ENCODE measurements at places on chromosomes 5 and 9.

DNA sequence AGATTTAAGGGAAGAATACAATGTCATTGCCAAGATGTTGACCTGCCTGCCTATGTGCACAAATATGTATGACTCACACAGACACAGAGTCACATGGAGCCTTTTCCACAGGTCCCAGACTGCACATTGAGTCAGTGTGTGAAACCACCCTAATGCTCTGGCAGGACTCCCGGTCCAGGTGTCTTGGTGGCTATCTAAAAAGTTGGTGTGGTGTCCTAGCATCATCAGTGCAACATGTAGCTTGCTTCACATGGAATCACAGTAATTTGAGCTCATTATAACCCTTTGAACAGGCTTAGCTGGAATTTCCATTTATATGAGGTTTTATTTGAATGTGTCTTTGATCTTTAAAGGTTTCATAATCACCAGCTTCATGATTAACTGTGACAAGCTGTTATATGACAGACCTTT lies 10.7 kb downstream of the IFNA5 start:
- ATAC-seq = peak; percentile 77

- no peak for ATAC-seq
Observed at GRCh38 chr9:87854580-87854955, 28.1 kb upstream of the SPATA31E1 start.

- ATAC-seq = no peak
Observed at GRCh38 chr5:115772731-115773475, 43.6 kb downstream of the CDO1 start.

DNA sequence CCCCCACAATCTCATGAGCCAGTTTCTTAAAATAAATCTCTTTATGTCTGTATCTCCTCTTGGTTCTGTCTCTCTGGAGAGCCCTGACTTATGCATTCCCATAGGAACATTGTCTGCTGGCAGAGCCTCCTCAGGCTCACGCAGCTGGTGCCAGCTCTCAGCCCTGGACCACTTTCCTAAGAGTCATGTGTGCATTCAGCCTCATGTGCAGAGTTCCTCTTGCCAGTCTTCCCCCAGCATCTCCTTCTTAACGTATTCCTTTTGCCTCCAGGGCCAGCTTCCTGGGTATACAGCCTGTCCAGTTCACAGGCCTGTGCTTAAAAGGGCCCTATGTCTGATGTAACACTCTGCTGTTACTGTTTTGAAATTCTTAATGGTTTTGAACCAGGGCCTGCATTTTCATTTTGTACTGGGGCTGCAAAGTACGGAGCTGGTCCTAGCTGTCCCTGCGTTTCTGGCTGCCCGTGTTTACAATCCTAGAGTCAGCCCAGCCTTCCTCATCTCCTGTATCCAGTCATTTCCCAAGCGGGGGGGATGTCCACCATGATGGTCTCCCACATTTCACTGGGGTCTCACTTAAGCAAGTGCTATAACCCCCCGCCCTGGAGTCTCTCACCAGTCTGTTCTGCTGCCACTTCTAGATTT lies 18.1 kb downstream of the ANKRD33B start:
- ATAC-seq = no peak

DNA sequence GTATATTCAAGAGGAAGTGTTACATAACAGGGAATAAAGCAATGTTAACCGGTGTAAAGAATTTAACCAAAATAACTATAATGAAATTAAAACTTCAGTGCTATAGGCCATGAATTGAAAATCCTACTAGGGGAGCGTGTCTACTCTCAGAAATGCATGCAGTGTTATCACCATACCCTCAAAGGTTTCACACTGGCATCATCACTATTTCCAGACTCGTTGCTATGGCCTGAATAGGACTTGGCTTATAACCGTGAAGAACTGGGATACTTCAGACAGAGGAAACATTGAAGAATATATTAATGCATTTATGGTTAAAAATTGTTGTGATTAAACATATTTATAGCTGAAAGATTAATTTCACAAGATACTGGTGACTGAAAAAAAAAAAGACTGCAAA lies 154.9 kb downstream of the EPB41L4A start:
- no peak for ATAC-seq

GRCh38 chr9:121889990-121890563 lies 203.0 kb downstream of the TTLL11 start:
- peak; percentile 34 for ATAC-seq

GRCh38 chr9:134212809-134213507 lies 48.6 kb upstream of the RNU6ATAC start:
- ATAC-seq = no peak
